ENCODE measurements at places on chromosomes 2 and 18. TPM values are rescaled to one million over a fixed set of nuclear protein-coding genes. Genes with fewer than 3 reads are reported as not detected.

FSIP2 gene
- total RNA-seq = 13.8 TPM

HNMT gene
- total RNA-seq = 3.4 TPM

KIAA2012 gene
- not detected for total RNA-seq

REG1B gene
- not detected for total RNA-seq

OXER1 gene
- total RNA-seq = 0.48 TPM

DSC2 gene
- total RNA-seq = 19.0 TPM

UGT1A10 gene
- total RNA-seq = not detected

LRRC30 gene
- not detected for total RNA-seq

ACKR3 gene
- total RNA-seq = 2.1 TPM

CYBRD1 gene
- total RNA-seq = 0.95 TPM

IL1R1 gene
- 0.21 TPM for total RNA-seq

DSG2 gene
- total RNA-seq = 45.3 TPM

KYNU gene
- 0.24 TPM for total RNA-seq

LRP2 gene
- total RNA-seq = 1.5 TPM

KCNIP3 gene
- total RNA-seq = 3.6 TPM

SEMA4C gene
- total RNA-seq = 53.6 TPM

YWHAQ gene
- 317 TPM for total RNA-seq

GALNT13 gene
- 1.4 TPM for total RNA-seq

PRKAG3 gene
- total RNA-seq = not detected

CDH7 gene
- 0.74 TPM for total RNA-seq

TUBA4B gene
- total RNA-seq = not detected

ARHGEF4 gene
- 82.2 TPM for total RNA-seq

CYTIP gene
- total RNA-seq = not detected

RESP18 gene
- not detected for total RNA-seq

OSR1 gene
- 20.8 TPM for total RNA-seq

UGT1A9 gene
- not detected for total RNA-seq

NBEAL1 gene
- 16.0 TPM for total RNA-seq

NCKAP5 gene
- total RNA-seq = 0.21 TPM

GALNT3 gene
- 0.39 TPM for total RNA-seq

COL6A3 gene
- 4.1 TPM for total RNA-seq

TCF23 gene
- total RNA-seq = not detected

GLS gene
- 80.8 TPM for total RNA-seq

GNAL gene
- total RNA-seq = 10.4 TPM

MYO1B gene
- 38.8 TPM for total RNA-seq

GYPC gene
- 45.6 TPM for total RNA-seq

SCN2A gene
- 0.95 TPM for total RNA-seq

RAX gene
- 0.06 TPM for total RNA-seq

CHPF gene
- total RNA-seq = 301 TPM

GAL3ST2 gene
- total RNA-seq = 0.18 TPM

FIGN gene
- 23.1 TPM for total RNA-seq

VWA3B gene
- total RNA-seq = 0.09 TPM

CHRNA1 gene
- 1.1 TPM for total RNA-seq

SKA1 gene
- 3.0 TPM for total RNA-seq

KLHL41 gene
- 56.3 TPM for total RNA-seq

B4GALT6 gene
- 5.5 TPM for total RNA-seq

POTEJ gene
- total RNA-seq = 1.1 TPM

MC5R gene
- not detected for total RNA-seq

REEP1 gene
- 14.6 TPM for total RNA-seq

GPBAR1 gene
- 2.4 TPM for total RNA-seq

ERMN gene
- total RNA-seq = 0.80 TPM

Data from cardiac muscle cell (in vitro differentiated cells and primary cell).